ENCODE measurements at places on chromosomes 13 and 19.

DNA sequence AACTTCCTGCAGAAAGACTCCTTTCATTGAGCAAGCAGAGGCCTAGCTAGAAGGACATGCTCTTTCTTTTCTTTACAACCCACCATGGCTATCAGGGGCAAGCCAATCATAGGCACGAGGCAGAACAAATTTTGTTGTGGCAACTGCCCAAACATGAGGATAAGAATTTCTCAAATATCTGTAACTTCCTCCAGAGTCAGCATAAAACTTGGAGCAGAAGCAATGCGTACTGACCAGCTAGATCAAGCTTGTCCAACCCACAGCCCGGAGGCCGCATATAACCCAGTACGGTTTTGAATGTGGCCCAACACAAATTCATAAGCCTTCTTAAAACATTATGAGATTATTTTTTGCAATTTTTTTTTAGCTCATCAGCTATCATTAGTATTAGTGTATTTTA lies 87.0 kb upstream of the SOX21 start:
- DNase-seq, result no peak

DNA sequence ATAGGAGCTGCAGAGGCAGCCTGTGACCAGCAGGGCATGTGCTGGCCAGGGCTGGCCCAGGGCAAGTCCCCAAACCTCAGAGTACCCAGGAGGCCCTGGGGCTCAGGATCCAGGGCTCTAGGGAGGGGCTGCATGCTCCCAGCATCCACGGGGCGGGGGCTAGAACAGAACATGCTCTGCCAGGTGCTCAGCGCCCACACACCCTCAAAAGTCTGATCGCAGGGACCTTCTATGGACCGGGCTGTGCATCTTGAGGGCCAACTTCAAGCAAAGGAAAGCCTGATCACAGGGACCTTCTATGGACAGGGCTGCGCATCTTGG lies 33.5 kb downstream of the ELL start:
- no peak for DNase-seq

DNA sequence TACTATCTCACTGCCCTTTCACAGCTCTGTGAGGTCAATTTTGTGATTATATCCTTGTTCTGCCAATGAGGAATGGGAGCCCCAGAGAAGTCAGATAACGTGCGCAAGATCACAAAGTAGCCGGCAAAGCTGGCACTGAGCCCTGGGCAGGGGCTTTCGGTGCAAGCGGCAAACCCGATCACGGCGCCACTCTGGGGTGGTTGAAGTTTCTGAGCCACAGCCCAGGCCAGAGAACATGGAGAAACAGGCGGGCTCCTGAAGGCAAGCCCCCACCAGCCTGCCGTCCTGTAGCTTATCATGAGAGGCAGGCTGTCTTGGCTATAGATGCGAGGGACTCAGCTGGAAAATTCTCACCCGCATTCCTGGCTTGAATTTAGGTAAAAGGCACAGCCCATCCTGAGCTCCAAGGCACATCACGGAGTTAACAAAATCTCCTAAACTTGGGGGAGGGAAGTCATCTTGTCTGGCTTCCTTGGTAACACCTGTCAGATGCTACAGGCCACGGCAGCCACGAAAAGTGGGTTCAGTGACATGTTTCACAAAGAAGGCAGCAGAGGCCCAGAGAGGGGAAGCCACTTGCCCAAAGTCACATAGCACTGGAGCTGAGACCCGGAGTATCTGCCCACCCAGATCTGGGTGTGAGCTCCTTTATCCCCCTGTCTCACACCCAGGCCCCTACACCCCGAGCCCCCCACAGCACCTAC lies 12.5 kb downstream of the TNNT1 start:
- no peak for DNase-seq

GRCh38 chr19:12802267-12803106 lies 618 bp downstream of the THSD8 start:
- DNase-seq, result no peak

DNA sequence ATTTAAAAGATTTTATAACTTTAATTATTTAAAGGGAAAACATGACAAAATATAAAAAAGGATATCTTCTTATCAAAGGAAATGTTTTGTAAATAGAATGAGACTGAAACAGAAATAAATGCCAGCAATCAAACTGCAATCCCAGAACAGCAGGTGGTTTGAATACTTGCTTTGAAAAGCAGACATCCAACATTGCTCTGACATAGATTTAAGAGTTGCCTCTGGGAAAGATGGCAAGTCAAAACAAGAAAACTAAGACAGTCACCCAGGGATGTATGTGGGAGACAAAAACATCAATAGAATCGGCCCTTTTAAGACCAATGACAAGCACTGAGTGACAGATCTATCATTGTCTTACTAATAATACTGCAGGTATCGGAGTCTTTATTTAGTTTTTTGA lies 789.7 kb upstream of the GPC6 start:
- no peak for DNase-seq

GRCh38 chr13:84238381-84238780 lies 356.1 kb upstream of the SLITRK1 start:
- DNase-seq, result no peak

- DNase-seq, result no peak
Observed at GRCh38 chr13:30044932-30045331, 194.5 kb upstream of the UBL3 start.

DNA sequence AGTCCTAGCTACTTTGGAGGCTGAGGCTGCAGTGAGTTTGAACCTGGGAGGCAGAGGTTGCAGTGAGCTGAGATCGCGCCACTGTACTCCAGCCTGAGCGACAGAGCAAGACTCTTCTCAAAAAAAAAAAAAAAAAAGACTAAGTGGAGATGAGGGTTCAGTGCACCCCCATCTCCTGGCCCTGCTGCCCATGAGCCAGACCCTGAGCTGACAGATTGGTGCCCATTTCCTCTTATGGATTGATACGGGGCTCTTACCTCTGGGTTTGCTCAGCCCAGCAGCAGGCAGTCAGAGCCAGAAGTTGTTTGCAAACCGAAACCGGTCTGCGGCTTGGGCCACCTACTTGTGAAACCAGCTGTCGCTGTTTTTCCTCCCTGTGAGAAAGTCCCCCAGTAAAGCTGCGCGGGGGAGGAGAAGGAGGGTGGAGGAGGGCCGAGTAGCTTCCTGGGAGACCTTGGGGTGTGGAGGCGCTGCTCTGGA lies 36.9 kb downstream of the ARRDC2 start:
- peak; percentile 58 for DNase-seq

GRCh38 chr13:36357692-36358091 lies 11.5 kb upstream of the SPART start:
- no peak for DNase-seq

- no peak for DNase-seq
Observed at GRCh38 chr19:10110076-10110971, 1.2 kb upstream of the P2RY11 start.

DNA sequence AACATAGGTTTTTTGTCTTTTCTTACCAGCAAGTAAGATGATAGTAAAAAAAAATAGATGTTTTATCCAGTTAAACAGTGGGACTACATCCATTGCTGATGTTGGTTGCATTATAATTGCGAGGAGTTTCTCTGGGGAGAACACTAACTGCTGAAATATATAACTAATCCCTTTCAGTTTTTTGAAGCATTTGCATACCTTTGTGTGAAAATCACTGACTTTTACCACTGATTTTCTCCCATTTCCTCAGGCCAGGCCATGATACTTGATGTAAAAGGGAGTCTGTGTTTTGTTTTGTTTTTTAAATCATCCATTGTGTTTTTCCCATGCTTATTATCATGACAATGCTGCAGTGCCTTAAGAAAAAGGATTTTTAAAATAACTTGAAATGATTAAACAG lies 699.5 kb downstream of the PCDH9 start:
- DNase-seq, result no peak

- DNase-seq, result no peak
Observed at GRCh38 chr13:84455143-84455905, 573.0 kb upstream of the SLITRK1 start.

GRCh38 chr19:21045028-21045427 lies 24.6 kb downstream of the ZNF430 start:
- DNase-seq, result no peak

DNA sequence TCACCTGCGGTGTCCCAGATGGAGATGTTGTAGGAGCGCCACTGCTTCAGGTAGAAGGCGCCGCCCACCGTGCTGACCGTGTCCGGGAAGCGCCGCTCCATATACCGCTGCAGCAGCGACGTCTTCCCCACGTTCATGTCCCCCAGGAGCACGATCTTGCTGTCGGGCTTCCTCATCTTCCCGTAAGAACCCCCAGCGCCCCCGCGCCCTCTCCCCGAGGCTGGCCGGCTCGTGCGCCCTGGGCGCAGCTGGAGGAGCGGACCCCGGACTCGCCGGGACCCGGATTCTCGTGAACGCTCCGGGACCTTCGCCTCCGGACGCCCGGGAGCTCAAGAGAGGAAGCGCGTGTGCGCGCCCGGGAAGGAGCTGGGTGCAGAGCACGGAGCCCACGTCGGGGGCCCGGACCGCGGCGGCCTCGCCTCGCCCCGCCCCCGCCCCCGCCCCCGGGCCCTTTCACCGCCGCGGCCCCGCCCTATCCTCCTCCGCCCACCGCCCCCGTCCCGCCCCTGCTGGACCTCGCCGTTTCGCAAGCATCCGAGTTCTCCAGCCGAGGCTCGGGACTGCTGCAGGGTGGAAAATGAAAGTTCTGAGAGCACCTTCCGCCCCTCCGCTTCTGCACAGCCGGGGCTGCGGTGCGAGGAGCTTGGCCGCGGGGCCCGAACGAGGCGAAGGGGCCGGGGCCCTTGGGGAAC lies at the start of gene RAB20:
RAB20 (minus strand) TSS at position 379 of the 692 bp plus-strand sequence; CDS start at position 176, 203 bp downstream.
- peak; percentile 11 for DNase-seq

GRCh38 chr13:40644838-40645604 lies 21.4 kb downstream of the FOXO1 start:
- no peak for DNase-seq

- DNase-seq, result no peak
Observed at GRCh38 chr13:79591493-79591892, 110.5 kb downstream of the NDFIP2 start.

DNA sequence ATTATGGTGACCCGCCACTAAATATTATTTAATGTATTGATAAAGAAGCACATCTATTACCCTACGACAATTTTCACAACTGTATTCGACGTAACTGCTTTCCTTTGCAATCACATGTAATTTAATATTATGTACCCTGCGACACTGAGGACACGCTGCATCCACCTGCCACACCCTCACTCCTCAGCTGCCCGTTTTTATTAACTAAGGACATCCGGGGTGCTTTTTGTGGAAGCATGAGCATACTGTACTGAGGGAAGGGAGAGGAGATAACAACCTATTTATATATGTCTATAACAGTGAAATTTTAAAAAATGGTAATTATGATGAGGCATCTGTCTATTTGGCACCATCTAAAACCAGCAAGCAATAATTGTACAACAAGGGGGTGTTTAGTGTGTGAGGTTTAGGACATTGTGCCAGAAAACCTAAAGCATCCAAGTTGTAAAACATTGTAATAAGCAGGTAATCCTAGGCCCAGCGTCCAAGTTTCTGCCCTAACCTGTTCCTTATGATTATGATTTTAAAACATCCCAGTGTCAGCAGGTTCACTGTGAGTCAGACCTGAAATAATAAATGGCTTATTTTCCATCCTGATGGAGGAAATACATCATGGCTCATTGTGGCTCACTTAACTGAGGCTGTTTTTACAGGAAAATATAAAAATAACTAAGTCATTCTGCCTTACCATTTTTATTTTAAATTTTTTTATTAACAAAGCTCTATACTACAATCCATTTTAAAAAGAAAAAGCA lies 56.3 kb downstream of the FOXO1 start:
- no peak for DNase-seq

DNA sequence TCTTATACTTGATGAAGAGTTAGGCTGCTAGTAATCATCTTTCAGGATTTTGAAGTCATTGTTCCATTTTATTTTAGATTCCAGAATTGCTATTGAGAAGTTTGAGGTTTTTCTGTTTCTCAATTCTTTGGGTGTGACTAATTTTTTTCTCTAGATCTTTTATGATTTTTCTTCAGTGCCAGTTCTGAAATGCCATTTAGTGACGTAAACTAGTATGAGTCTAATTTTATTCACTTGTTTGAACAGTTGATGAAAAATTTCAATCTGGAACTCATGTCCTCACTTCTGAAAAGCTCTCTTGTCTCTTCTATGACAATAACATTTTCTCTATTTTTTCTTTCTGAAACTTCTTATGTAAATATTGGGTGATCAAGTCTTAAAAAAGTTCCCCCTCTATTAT lies 188.5 kb upstream of the HTR2A start:
- no peak for DNase-seq

- DNase-seq, result no peak
Observed at GRCh38 chr19:39139305-39139874, 13.8 kb downstream of the PAK4 start.

- DNase-seq, result no peak
Observed at GRCh38 chr13:24927810-24928404, 163.9 kb downstream of the RNF17 start.

DNA sequence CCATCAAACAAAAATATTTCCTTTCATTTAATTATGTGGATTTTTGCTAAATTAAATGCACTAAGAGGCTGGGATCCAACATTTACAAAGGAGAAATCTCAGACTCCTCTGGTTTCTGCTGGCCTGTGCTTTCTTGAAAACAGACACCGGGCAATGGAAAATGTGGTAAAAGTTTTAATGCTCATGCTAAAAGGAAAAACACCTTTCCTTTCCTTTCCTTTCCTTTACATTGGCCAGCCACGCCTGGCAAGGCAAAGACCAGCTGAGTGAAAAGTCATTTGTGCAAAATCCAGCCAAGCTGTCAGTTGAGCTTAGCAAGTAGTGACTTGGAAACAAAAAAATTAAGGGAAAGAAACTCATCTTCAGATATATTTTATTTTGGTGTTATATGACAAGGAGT lies 240.3 kb downstream of the LACC1 start:
- DNase-seq, result no peak

GRCh38 chr19:54600212-54600611 lies 6.8 kb downstream of the LILRA1 start:
- no peak for DNase-seq

GRCh38 chr19:1164684-1165531 lies 9.2 kb downstream of the SBNO2 start:
- no peak for DNase-seq

DNA sequence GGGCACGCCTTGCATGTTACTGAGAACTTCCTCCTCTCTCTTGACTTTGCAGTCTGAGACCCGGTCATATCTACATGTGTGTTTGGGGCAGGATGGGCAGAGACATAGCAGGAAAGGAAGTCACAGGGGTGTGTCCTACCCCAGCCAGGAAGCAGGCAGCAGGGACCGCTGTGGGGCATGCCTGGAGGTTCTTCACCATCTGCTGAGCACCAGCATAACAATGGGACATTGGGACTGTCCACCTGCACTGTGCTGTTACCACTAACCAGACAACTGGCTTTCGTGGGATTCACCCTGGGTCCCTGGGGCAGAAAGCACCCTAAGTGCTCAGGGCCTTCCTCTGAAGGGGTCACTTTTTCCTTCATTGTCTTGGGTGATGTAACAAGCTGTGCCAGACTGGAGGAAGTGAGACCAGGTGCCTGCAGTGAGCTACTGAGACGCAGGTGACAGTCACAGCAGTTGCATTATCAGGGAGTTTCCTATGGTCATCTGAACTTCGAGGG lies 2.6 kb upstream of the HAUS5 start:
- no peak for DNase-seq

DNA sequence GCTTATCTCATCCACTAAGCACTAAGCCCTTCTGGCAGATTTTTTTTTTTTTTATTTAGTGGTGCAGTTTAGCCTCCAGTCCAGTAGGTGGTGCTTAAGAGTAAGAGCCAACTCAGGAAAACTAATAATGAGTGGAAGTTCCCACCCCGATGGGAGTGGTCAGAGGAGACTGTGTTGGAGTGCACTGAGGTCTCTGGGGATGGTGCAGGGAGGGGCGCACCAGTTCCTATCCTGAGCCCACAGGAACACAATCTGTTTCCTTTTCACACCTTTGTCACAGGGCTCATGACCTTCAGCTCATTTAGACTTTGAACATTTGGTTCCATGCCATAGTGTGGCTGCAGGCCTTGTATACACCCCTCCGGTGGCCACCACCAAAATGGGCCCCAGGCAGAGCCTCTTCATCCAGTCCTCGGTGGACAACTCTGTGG lies 367.4 kb downstream of the SPRY2 start:
- no peak for DNase-seq
